ENCODE measurements at places on chromosomes 12 and 14.

DNA sequence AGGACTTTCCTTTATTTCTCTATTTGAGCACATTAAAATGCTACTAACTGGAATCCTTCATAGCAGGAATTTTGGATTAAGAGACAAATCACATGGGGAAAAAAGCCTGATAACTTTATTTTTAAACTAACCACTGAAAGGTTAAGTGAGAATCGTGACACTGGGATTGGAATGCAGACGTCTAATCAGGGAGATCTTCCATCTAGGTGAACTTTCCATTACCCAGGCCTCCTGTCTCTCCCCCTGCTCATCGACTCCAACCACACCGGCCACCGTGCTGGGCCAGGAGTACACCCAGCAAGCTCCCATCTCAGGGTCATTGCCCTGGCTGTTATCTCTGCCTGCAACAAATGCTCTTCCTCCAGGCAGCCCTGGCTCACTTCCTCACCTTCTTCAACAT is 19.0 kb downstream of the PTGER2 start:
- peak; percentile 43 for DNase-seq

DNA sequence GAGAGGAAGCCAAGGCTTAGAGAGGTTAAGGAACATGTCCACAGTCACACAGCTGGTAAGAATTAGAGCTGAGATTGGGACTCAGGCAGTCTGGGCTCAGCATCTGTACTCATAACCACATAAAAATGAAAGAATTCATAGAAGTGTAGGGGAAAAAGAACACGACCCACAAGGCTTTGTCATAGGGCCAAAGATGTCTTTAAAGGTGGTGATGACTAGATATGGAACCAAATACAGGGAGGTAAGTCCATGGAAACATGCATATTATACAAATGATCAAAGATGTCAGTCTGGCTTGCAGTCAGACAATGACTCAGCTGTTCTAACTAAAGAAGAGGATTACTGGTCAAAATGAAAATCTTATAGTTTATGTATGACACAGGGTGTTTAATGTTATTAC is 7.2 kb upstream of the SSPN start:
- DNase-seq, result peak; percentile 87

DNA sequence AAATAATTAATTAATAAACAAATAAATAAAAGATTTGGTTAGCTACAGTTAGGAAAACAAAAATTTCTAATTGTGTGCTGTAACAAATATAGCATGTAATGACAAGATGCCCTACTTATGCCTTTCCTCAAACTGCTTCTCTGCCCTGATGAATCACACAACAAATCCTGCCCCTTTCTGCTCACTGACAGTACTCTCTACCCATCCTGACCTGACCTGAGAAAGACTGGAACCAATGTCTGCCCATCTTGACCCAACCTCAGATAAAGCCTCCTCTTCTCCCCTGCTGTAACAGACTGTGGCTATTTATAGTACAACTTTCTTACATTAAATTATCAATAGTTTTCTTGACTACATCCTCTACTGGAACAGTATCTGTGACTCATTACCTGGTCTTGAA is 43.7 kb downstream of the PPP1R13B start:
- peak; percentile 73 for DNase-seq

DNA sequence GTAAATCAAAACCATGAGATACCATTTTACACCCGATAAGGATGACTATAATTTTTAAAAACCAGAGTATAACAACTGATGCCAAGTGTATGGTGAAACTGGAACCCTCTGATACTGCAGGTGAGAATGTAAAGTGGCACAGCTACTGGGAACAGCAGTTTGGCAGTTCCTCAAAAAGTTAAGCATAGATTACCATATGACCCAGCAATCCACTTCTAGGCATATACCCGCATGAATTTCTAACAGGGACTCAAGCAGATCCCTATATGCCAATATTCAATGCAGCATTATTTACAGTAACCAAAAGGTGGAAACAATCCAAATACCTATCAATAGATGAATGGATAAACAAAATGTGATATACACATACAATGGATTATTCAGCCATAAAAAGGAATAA is 57.4 kb downstream of the BAZ1A start:
- DNase-seq, result no peak

DNA sequence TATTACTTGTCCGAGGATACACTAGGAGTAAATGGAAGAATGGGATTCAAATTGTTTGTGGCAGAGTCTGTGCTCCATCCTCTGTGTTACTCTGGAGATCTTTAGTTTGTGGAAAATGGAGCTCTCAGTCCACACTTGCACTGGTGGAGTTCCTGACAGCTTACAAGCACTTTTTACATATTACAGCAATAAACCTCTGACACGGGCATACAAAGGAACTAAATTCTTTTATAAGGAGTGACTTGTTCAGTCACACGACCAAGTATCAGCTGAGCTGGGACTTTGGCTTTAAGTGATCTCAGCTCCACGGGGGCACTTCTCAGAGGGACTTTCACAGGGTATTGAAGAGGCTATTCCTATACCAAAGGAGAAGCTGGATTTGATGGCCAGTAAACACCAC is 417.5 kb downstream of the LRIG3 start:
- no peak for DNase-seq

DNA sequence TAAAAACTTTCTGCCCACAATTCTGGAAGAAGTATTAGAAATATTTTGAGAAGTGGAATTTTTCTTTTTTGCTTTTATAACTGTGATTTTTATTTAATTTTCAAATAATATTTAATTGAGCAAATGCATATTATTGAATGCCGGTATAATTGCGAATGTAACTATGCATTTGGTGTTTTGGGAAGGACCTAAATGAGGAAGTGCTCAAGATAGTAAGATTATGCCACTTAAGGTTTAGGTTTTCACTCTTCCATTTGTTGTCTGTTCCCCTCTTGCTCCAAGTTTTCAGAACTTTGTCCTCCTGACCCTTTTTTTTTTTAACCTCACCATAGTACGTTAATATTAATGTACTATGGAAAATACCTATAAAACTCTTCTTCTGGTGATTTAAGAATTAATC is 85.8 kb downstream of the KIAA0586 start:
- DNase-seq, result no peak

- no peak for DNase-seq
These were observed 48.8 kb downstream of the SYNE3 start for GRCh38 chr14:95467657-95468056.

GRCh38 chr12:99917711-99918402 is 66.9 kb downstream of the ANKS1B start:
- no peak for DNase-seq

DNA sequence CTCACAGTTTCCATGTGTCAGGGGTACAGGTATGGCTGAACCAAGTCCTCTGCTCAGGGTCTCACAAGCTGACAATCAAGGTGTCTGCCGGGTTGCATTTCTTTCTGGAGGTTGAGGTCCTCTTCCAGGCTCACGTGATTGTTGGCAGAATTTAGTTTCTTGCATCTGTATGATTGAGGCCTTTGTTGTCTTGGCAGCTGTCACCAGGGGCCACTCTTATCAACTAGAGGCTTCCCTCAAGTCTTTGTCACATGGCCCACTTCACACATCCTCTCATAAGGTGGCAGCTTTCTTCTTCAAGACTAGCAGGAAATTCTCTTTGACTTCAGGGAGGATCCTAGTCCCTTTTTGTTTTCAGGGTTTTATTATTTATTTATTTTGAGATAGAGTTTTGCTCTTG is 46.0 kb upstream of the FOS start:
- DNase-seq, result no peak

GRCh38 chr12:6266971-6267721 is 43.3 kb upstream of the PLEKHG6 start:
- peak; percentile 32 for DNase-seq

GRCh38 chr14:104477666-104478380 is 101.7 kb upstream of the C14orf180 start:
- DNase-seq, result no peak

- DNase-seq, result no peak
These were observed 1.2 kb downstream of the METTL1 start for GRCh38 chr12:57770734-57771133.

DNA sequence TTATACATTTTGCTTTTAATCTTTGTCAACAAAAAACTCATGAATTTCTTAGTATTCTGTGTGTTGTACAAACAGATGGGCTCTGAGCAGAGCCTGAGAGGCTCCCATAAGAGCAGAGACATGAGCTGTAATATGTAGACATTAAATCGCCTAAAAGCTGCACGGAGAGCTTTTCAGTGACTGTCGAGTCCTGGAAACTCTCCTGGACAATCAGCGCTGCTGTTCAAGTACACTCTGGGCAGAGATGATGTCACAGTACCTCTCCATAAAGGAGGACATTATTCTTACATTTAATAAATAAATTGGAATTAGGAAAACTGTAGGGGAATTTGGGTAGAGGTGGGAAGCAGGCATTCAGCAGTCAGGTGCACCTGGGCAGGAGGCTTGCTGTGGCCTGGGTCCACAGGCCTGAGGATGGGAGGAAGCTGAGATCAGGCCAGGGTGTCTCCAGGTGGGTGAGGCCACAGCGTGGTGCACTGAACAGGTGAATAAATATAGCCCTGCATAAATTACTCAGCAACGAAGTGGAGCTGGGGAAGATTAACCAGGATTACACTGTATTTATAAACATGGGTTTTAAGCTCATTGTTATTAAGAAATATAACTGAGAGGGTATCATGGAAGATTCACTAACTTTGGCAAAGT is 13.3 kb upstream of the TCL1A start:
- DNase-seq, result no peak

DNA sequence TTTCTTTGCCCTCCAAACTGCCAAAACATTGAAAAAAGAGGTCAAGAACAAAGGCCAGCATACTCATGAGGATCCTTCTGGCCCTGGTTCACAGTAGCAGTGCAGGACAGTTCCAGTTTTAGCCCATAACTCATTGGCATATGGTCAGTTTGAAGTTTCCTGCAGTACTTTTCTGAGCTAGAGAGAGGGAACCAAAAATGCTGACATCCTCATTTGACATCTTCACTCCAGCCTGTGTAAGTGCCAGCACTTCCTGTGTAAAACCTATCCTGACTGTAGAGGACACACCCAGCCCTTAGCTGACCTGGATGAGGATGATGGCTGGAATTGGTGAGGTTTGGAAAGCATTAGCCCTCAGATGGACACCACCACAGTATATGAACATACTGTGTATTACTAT is 84.1 kb downstream of the FGD4 start:
- DNase-seq, result no peak

DNA sequence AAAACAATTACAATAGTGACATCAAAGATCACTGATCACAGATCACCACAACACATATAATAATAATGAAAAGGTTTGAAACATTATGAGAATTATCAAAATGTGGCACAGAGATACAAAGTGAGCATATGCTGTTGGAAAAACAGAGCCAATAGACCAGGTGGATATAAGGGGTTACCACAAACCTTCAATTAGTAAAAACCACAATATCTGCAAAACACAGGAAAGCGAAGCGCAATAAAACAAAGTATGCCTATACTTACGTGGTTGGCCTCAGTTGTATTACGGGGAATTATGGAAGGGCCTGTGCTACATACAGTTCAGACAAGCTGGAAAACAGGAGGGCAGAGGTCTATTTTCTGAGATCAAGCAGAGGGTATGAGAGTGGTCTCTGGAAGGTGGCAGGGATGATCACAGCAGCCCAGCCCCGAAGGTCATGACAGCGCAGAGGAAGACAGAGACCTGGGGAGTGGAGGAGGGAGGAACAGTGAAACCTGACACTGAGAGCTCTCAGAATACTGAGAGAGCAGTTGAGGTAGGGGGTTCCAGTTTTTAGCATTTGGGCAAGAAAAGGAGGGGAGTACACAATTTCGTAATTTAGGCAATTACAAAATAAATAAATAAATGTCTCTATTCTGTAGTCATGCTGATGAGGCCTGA is 41.3 kb downstream of the IFNG start:
- no peak for DNase-seq

DNA sequence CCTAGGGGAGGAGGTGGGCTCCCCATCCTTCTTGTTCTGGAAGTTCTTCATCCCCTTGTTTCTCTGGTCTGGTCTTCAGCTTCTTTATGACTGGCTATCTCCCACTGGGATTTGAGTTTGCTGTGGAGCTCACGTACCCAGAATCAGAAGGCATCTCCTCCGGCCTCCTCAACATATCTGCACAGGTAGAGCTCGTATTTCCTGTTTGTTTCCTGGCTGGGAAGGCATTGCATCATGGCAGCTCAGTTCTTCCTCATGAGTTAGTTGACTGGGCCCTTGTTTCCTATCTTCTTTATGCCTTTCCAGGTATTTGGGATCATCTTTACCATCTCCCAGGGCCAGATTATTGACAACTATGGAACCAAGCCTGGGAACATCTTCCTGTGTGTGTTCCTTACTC is 19.8 kb downstream of the ERG28 start:
- DNase-seq, result no peak

DNA sequence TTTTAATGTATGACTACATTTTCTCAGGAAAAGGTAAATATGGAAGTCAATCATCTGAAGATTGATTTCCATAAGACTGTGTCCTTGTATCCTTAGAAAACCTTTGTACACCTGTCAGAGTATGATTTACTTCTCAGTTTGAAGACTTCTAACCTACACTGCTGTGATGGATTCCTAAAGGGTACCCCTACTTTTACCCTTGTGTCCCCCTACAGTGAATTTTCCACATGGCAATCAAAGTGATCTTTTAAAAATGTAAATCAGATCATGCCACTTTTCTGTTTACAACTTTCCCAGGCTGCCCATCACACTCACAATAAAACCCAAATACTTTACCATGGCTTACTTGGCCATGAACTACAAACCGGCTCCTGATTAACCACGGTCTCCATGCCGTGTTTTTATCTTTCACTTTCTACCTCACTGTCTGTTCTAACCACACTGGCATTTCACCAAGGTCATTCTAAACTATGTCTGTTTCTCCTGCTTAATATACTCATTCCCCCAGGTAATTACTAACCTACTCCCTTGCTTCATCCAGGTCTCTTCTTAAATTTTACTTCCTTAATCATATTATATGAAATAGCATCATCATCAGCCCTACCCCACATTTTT is 8.1 kb downstream of the DNAI7 start:
- DNase-seq, result peak; percentile 76

Data from iris pigment epithelial cell (primary cell).